Activated CD8-positive, alpha-beta T cell treated with anti-CD3 and anti-CD28 coated beads, Interleukin-2, amount 10 ng/mL, durations not matched to agents 7 days and 5 days (primary cell): ENCODE measurements at places on chromosomes 4 and X.

GRCh38 chr4:175614890-175615289 is 197.2 kb downstream of the GPM6A start:
- no peak for DNase-seq

DNA sequence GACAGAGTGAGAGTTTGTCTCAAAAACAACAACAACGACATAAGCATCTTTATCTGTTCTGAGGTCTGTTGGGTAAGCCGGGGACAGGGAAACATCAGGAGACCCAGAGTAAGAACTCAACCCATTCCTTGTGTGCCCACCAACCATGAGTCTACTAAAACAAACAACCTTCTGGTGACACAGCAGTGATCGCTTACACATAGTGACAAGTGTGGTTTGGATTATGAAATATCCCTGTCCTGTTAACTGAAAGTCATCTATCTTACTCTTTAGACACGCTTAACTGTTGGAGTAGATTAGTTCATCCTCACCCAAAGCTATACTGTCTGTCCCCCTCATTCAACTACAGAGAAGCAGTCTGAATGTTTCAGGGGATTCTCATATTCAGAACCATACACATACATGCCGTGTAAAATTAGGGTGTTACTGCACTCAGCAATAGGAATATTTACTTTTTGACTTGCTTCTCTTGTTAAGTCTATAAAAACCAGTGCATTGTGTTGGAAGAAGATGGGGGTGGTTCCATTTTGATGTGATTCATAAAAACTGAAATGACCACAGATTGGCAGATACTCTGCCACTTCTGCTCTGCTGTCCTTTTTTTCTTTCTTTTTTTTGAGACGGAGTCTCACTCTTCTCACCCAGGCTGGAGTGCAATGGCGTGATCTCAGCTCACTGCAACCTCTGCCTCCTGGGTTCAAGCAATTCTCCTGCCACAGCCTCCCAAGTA is 27.4 kb downstream of the PHKA2 start:
- no peak for DNase-seq

DNA sequence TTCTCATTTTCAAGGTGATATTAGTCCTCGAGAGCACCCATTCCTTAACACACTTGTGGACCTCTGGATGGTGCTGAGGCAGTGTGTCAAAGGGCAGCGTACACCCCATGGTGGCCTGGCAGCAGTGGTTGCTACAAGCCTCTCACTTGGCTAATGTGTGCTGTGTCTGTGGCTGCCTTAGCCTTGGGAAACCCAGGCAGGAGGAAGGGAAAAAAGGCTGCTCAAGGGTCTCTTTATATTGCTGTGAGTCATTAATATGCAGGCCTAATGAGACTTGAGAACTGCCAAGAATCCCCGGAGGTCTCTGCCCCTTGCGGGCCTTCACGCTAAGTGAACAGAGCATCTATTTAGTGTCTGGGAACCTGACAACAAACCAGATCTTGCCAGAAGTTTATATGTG is 7.0 kb downstream of the PCDH10 start:
- DNase-seq = no peak

GRCh38 chr4:71663780-71664179 is 120.1 kb downstream of the GC start:
- DNase-seq = no peak

GRCh38 chr4:23728393-23728792 is 161.5 kb downstream of the PPARGC1A start:
- no peak for DNase-seq

DNA sequence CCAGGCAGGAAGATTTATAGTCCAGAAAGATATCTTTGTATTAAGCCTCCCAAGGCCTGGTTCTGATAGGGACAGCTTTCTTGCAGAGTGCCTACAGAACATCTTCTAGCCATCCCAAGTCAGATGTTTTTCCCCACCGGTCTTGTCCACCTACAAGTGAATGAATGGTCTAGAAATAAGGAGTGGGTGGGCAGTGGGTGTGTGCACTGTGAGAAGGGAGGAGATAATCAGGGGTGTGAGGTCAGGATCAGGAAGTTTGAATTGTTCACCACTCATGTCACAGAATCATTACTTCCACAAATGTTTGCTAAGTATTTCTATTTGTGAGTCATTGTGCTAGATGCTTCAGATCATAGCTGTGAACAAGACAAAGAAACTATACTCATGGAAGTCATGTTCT is 332.6 kb downstream of the NKX6-1 start:
- no peak for DNase-seq

DNA sequence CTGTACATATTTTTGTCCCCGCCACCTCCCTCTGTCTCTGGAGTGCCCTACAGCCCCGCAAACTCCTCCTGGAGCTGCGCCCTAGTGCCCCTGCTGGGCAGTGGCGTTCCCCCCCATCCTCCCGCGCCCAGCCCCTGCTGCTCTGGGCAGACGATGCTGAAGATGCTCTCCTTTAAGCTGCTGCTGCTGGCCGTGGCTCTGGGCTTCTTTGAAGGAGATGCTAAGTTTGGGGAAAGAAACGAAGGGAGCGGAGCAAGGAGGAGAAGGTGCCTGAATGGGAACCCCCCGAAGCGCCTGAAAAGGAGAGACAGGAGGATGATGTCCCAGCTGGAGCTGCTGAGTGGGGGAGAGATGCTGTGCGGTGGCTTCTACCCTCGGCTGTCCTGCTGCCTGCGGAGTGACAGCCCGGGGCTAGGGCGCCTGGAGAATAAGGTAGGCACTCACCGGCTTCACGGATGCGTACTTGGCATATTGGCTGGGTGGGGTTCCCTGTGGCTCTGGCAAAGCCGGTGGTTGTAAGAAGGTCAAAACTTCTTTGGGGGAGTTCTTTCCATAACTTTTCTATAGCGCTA is 653 bp downstream of the HHIP start:
- no peak for DNase-seq

DNA sequence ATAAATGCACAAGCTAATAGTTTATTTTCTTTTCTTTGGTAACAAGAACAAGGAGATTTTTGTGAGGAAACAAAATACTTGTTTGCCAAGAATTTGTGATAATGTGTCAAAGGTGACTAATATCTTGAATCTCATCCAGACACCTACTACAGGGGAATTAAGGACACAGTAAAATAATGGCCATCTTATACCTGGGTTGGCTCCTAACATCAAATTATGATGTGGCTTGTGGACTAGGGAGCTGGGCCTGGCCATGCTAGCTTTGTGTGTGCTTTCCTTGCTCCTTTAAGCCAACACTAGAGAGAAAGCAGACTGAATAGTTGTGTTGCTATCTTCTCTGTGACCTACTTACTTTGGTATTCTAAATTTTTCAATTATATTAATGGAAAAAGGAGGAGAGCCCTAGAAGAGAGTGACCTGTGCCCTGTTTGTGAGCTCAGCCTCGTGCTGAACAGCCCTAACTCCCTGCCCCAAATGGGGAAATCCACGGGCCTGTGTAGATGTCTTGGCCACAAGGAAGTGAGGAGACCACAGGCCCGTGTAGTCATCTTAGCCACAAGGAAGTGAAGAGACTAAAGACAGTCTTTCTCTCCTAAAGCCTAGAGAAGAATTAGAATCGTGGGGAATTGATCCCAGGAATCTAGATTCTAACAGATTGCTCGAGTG is 23.3 kb downstream of the ARHGAP24 start:
- DNase-seq = no peak

GRCh38 chr4:105179539-105180401 is 33.1 kb downstream of the TET2 start:
- no peak for DNase-seq

DNA sequence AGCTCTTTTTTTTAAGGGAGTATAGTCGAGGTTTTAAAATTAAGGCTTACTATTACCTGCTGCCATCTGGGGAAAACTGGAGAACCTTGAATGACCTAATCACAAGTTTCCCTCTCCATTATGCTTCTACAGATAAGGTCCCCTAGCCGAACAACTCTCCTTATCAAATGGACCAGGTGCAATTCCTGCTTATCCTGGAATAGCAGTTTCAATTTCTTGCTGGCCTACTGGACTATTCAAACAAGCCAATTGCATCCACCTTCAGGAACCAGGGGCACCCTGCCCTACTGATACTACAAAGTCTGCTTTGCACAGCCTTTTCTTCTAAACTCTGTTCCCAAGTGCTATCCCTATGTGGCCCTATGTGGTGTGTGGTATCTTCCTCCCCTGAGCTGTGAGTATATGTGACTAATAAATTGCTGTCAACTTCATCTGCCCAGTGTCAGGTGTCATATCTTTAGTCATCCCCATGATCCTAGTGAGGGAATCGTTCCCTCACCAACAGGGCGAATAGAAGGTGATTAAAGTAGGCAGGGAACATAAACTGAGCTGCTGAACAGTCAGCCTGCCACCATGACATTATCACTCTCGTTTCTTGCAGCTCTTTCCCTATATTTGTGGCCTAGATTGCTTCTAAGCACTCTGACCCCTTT is 128.5 kb downstream of the ATG4A start:
- DNase-seq = no peak

GRCh38 chr4:135207531-135207930 is 1005.9 kb upstream of the PABPC4L start:
- DNase-seq = no peak

GRCh38 chr4:100898844-100899243 is 381.0 kb upstream of the EMCN start:
- no peak for DNase-seq

DNA sequence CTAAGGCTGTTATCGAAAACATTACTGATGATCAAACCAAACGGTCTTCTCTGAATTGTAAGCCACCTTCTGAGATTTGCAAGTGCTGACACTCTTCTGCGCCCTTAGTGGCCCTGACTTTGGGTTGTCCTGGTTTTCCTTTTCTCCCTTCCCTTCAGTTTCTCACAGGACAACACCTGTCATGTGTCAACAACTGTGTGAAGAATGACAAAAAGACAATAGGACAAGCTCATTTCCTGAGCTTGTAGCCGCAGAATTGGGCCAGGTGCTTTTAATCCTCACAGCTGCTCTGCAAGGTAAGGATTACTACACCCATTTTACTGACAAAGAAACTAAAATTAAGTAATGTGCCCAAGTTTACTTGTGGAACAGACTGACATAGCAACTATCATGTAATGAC is 44.9 kb upstream of the TXK start:
- DNase-seq = no peak

DNA sequence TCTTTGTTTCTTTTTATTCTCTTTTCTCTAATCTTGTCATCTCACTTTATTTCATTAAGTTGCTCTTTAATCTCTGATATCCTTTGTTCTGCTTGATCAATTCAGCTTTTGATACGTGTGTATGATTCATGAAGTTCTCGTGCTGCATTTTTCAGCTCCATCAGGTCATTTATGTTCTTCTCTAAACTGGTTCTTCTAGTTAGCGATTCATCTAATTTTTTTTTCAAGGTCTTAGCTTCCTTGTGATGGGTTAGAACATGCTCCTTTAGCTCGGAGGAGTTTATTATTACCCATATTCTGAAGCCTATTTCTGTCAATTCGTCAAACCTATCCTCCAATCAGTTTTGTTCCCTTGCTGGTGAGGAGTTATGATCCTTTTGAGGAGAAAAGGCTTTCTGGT is 1045.0 kb upstream of the ADGRL3 start:
- no peak for DNase-seq

DNA sequence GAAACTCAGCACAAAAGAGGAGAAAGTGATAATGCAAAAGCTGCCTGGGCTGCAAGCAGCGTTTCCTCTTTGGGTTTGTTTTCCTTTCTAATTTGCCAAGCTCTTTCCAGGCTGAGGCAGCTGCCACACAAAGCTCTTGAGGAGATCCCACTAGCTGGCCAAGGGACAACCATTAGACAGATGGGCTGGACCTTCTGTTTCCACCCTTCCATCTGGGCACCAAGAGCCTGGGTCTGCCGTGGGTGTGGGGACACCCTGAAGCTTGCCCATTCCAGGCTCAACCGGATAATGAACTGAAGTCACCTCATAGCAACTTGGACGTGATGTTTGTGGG is 194.6 kb upstream of the C1QTNF7 start:
- no peak for DNase-seq

GRCh38 chr4:163563592-163563991 is 69.1 kb downstream of the TMA16 start:
- DNase-seq = no peak
